Gastrocnemius medialis (tissue), 4 donors: ENCODE measurements at places on chromosomes 7 and 10. TPM values are rescaled to one million over a fixed set of nuclear protein-coding genes. Genes with fewer than 3 reads are reported as not detected.
A peak's percentile ranks its signal among the peaks of the same experiment; 100 is the strongest.

DNA sequence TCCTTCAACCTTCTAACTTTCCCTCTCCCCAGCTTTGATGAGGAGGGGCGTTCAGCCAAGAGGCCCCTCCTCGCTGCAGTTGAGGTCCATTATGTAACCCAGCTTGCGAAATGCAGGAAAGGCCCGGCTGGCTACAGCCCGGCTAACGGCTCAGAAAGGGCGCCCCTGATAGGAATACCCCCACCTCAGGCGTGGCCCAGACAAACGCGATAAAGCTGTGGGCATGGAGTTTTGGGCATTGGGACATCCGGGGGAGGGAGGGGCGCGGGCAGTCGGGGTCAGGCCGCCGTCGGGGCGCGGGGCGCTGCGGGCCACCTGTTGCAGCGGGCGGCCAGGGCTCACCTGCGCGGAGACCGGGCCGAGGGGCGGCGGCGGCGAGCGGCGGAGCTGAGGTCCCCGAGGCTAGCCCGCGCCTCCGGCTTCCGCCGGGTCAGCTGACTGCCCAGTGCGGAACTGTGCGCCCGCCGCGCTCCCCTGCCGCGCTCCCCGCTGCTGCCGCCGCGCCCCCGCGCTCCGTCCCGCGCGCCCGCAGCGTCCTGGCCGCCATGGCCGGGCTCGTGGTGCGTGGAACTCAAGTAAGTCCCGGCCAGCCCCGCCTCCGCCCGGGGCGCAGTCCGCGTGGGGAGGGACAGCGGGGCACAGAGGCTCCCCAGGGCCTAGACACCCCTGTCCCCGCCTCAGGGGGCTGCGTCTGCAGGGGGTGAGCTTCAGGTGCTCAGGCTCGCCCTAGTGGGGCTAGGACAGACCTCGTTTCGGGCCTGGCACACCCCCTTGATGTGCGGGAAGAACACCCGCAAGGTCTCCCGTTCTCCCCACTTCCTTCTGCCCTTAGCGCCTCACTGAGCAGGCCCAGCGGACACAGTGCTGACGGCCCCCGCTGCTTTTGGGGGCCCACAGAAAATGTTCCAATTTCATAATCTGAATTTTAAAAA is at the start of gene LRMDA:
Gene LRMDA (plus strand): TSS at position 445 of the 932 bp plus-strand sequence.
- H3K4me3 ChIP-seq = peak within 1 kb of the TSS; percentile 55
- peaks cover 3% of the 10 kb centered on the region for H3K4me1 ChIP-seq
- no peaks in the 10 kb centered on the region for H3K27me3 ChIP-seq
- peak within 1 kb of the TSS; percentile 71 for H3K27ac ChIP-seq
- H3K36me3 ChIP-seq = no peaks in the 10 kb centered on the region

- H3K4me1 ChIP-seq = no peaks in the 10 kb centered on the region
- no peaks in the 10 kb centered on the region for H3K36me3 ChIP-seq
- H3K27ac ChIP-seq = no peak overlapping the region
- no peak overlapping the region for H3K4me3 ChIP-seq
Measured at GRCh38 chr10:52319926-52320325, 5.8 kb downstream of the DKK1 start.

ASIC3 gene
- 11.0 TPM for total RNA-seq

- no peaks in the 10 kb centered on the region for H3K36me3 ChIP-seq
- H3K4me1 ChIP-seq = no peaks in the 10 kb centered on the region
- no peak overlapping the region for H3K27ac ChIP-seq
Measured at GRCh38 chr7:94781236-94781635, 125.3 kb upstream of the SGCE start.

DNA sequence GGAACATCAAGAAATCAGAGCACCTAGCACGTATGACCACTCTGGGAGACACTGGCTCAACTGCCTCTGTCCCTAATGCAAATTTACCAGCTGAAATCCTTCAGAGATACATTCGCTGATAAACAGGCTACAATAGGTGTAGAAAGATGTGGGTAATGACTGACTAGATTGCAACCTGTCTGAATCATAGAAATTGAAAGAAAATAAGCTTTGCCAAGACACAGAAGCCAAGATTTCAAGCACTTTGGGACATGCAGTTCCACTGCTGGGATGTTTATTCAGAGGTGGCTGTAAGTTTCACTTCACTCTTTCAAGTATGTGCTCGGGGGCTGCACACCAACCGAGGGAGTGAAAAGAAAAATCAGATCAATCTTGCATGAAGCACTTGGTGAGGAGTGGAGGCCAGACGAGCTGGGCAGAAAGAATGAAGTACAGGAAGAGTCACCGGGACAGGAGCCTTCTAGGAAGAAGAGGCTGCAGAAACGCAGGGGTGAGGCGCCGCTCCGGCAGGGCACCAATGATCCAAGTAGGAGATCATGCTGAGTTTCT is 276.7 kb downstream of the PARD3 start:
- no peaks in the 10 kb centered on the region for H3K36me3 ChIP-seq
- H3K27me3 ChIP-seq = no peaks in the 10 kb centered on the region
- H3K27ac ChIP-seq = no peak overlapping the region
- H3K4me1 ChIP-seq = peaks cover 28% of the 10 kb centered on the region

IPMK gene
- total RNA-seq = 8.2 TPM

DNA sequence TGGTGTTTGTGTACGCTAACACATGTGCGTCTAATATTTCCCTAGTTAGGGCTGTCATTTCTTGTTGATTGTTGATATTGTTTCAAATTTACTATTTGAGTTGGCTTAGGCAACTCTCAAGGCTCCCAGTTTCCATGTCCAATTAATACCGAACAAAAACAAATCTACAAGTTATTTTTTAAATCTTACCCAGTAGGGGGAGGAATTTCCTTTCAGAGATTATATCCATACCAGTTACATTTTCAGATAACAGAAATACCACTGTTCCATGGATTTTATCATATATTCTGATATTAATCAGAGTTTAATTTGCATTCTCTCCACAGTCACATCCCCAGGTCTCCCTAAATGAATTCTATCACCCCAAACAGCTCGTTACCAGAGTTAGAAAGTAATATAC is 7.2 kb upstream of the AKR1B10 start:
- no peak overlapping the region for H3K4me3 ChIP-seq
- no peaks in the 10 kb centered on the region for H3K36me3 ChIP-seq
- H3K27ac ChIP-seq = peak overlapping the region; percentile 40
- no peak for DNase-seq

MBL2 gene
- 0.07 TPM for total RNA-seq

DNA sequence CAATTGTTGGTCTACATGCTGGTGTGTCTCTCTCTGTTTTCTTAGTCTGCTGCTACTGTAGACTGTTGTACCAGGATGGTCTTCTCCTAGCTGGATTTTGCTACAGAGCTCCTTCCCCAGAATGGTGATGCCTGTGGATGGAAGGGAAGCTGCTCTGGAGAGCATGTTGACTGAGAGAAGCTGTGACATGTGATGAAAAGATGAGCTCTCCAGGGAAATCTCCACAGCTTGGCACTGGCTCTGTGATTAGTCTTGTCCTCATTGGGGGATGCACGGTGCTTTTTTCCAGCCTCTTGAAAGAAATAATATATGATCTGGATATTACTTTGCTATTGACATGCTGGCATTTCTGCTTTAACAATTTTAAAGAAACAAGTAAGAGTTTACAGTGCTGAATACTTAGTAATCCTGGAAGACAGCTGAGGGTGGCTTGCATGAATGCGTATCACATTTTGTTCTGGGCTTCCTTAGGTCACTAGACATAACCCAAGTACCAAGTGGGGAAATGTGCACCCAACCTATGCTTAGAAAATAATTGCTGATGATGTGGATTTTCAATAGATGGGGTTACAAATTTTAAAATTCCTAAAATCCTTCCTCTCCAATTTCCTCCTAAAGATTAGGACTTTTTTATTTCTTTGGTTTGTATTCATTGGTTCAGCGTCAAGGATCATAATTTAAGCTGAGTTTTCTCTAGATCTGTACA is 849.7 kb downstream of the KCNMA1 start:
- no peak for DNase-seq
- H3K27ac ChIP-seq = no peak overlapping the region
- no peaks in the 10 kb centered on the region for H3K4me1 ChIP-seq
- no peak overlapping the region for H3K4me3 ChIP-seq
- H3K36me3 ChIP-seq = no peaks in the 10 kb centered on the region

GRCh38 chr10:89783406-89783805 is 82.0 kb downstream of the KIF20B start:
- no peaks in the 10 kb centered on the region for H3K4me1 ChIP-seq
- no peaks in the 10 kb centered on the region for H3K36me3 ChIP-seq
- H3K4me3 ChIP-seq = no peak overlapping the region

DNA sequence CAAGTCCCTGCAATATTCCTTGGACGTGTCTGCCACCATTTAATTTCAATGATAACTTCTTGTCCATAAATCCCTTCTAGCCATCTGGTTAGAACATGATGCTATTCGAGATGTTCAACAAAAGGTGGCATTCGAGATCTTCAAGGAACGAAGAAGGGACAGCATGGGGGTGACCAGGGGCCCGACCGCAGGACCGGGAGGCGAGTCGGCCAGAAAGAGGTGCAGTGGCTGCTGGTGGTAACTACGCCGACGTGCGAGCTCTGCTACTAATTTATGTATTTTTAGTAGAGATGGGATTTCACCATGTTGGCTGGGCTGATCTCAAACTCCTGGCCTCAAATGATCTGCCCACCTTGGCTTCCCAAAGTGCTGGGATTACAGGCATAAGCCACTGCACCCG is 4.7 kb downstream of the OPTN start:
- peak overlapping the region; percentile 99 for H3K27ac ChIP-seq
- DNase-seq = peak; percentile 46
- H3K4me1 ChIP-seq = peaks cover 53% of the 10 kb centered on the region
- peaks cover 12% of the 10 kb centered on the region for H3K36me3 ChIP-seq
- H3K4me3 ChIP-seq = peak overlapping the region; percentile 18

FGL2 gene
- total RNA-seq = 5.8 TPM

SDK1 gene
- 1.6 TPM for total RNA-seq

DNA sequence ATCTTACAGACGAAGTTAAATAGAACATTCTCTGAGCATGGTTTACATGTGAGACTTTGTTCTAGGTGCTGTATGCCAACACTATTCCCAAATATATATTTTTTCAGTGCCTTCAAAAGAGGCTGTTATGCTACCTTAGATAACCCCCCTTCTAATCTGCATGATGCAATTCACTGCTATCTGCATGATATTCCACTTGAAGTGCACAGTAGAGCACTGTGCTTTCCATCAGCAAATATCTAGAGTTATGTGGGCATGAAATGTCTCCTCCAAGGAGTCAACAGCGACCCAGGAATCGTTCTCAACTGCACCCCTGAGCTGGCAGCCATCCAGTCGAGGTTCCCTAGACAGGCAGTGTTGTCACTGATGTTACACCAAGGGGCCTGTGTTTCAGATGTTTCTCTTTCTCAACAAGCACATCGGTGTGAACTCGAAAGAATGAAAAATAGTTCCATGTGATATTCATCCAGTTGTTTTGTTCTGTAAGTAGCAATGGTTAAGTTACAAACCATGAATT is 88.3 kb downstream of the PDE1C start:
- H3K36me3 ChIP-seq = no peaks in the 10 kb centered on the region
- H3K4me1 ChIP-seq = no peaks in the 10 kb centered on the region
- DNase-seq = no peak

- H3K4me1 ChIP-seq = peaks cover 4% of the 10 kb centered on the region
- H3K4me3 ChIP-seq = no peak overlapping the region
- H3K36me3 ChIP-seq = no peaks in the 10 kb centered on the region
- H3K27me3 ChIP-seq = no peaks in the 10 kb centered on the region
Measured at GRCh38 chr10:1123972-1124371, 67.8 kb downstream of the WDR37 start.

- H3K27me3 ChIP-seq = no peaks in the 10 kb centered on the region
- no peaks in the 10 kb centered on the region for H3K4me1 ChIP-seq
- no peak overlapping the region for H3K4me3 ChIP-seq
- no peak for DNase-seq
Measured at GRCh38 chr10:52759154-52759553, 13.4 kb downstream of the MBL2 start.

DNA sequence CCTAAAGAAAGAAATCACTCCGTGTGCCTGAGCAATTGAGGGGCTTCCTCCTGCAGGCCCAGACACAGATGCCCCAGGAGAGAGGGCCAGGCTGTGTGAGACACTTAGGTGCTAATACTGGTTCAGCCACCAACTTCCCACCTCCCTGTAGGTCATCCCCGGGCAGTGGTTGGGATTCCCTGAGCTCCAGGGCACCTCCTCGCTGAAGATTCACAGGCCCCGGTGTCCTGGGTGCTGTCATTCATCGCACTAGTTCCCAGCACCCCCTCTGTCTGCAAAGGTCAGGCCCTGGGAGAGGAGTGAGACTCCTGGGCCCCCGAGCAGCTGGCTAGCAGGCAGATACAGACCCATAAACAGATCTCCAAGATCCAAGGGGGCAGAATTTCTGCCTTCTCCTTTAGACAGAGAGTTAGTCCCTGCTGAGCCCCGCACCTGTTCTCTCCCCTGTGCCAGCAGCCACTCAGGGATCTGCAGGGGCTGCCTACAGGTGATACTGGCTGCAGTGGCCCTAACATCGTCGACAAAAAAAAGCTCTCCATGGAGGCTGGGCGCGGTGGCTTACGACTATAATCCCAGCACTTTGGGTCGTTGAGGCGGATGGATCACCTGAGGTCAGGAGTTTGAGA is 38.2 kb upstream of the GTF2I start:
- H3K36me3 ChIP-seq = no peaks in the 10 kb centered on the region
- no peaks in the 10 kb centered on the region for H3K27me3 ChIP-seq
- DNase-seq = no peak
- peaks cover 15% of the 10 kb centered on the region for H3K4me1 ChIP-seq
- H3K27ac ChIP-seq = peak overlapping the region; percentile 57
- no peak overlapping the region for H3K4me3 ChIP-seq

KLF14 gene
- total RNA-seq = 0.51 TPM

DNA sequence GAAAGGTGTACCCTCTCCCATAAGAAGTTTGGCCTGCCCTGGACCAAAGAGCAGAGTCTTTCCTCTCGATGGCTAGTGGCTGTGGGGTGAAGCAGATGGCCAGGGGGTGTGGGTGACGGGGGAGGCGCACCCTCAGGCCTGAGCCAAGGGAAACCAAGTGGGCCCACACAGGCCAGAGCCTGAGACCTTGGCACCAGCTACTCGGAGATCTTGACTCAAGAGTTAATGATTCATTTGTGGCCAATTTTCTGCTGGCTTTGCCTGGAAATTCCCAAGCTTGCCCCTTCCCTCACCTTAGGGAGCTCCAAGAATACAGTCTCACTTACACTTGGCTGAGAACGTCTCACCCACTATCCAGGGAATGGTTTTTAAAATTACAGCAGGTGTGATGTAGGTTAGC is 42.7 kb downstream of the ZMIZ1 start:
- peak overlapping the region; percentile 90 for H3K27ac ChIP-seq
- peaks cover 64% of the 10 kb centered on the region for H3K4me1 ChIP-seq
- no peak for DNase-seq
- no peaks in the 10 kb centered on the region for H3K27me3 ChIP-seq

- peaks cover 12% of the 10 kb centered on the region for H3K4me1 ChIP-seq
- no peak overlapping the region for H3K27ac ChIP-seq
- H3K4me3 ChIP-seq = no peak overlapping the region
- no peaks in the 10 kb centered on the region for H3K27me3 ChIP-seq
Measured at GRCh38 chr7:101684983-101685330, 55.9 kb upstream of the MYL10 start.

DNA sequence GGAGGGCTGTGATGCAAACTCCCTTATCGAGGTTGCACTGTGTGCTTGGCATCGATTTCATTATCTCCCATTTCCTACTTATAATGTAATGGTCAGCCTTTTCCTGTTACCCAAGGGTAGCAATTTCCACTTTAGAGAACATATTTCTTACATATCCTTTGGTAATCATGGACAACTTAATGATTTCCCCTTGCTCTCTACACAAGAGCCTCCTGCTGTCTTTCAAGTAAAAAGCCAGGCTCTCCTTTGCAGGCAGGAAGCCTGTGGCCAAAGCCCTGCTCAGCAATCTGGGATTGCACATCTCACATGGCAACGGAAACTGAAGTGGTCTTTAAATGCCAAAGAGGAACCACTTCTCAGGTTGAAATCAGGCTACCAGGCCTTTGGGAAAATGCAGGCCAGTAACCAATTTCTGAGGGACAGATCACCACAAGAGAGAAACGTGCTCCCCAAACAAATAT is 86.7 kb upstream of the IKZF1 start:
- no peak overlapping the region for H3K27ac ChIP-seq
- DNase-seq = no peak
- H3K36me3 ChIP-seq = no peaks in the 10 kb centered on the region
- H3K27me3 ChIP-seq = no peaks in the 10 kb centered on the region
